ENCODE measurements at places on chromosomes 4 and X. TPM values are rescaled to one million over a fixed set of nuclear protein-coding genes. Genes with fewer than 3 reads are reported as not detected.

The EVC gene
- 1.5 TPM for total RNA-seq

DNA sequence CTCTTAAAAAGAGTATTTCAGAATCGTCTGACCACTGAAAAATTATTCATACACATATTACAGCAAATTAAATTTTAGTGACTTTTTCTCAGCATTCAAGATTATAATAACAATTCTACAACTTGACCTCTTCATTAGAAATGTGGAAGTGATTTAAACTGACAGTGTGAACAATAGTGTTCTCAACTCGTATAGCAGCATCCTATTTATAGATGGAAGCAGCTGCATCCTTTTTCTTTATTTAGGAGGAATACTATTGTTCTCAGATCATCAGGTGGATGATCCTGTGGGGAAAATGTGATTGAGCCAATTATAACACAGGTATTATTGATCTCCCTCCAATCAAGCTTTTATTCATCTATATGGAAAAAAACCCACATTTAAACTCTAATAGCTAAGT is 56.7 kb downstream of the RAPGEF2 start:
- no peaks in the 10 kb centered on the region for H3K27me3 ChIP-seq
- H3K27ac ChIP-seq: no peak overlapping the region
- H3K4me1 ChIP-seq: no peaks in the 10 kb centered on the region
- no peak overlapping the region for H3K4me3 ChIP-seq

The ZNF157 gene
- 1.6 TPM for total RNA-seq

- no peak for DNase-seq
- no peaks in the 10 kb centered on the region for H3K4me1 ChIP-seq
- no peak overlapping the region for H3K27ac ChIP-seq
- no peaks in the 10 kb centered on the region for H3K27me3 ChIP-seq
These were observed 444.7 kb downstream of the IQCM start for GRCh38 chr4:149370785-149371420.

- H3K4me3 ChIP-seq: no peak overlapping the region
- no peaks in the 10 kb centered on the region for H3K36me3 ChIP-seq
- H3K27ac ChIP-seq: no peak overlapping the region
- no peak for DNase-seq
- no peaks in the 10 kb centered on the region for H3K4me1 ChIP-seq
These were observed 12.2 kb upstream of the NUP54 start for GRCh38 chr4:76160355-76160754.

The CTAG2 gene
- total RNA-seq: not detected

The SPIN2A gene
- total RNA-seq: 2.0 TPM

- no peaks in the 10 kb centered on the region for H3K4me1 ChIP-seq
- DNase-seq: no peak
- no peaks in the 10 kb centered on the region for H3K27me3 ChIP-seq
- no peak overlapping the region for H3K27ac ChIP-seq
These were observed 473.3 kb upstream of the ADGRL3 start for GRCh38 chr4:60726779-60727178.

DNA sequence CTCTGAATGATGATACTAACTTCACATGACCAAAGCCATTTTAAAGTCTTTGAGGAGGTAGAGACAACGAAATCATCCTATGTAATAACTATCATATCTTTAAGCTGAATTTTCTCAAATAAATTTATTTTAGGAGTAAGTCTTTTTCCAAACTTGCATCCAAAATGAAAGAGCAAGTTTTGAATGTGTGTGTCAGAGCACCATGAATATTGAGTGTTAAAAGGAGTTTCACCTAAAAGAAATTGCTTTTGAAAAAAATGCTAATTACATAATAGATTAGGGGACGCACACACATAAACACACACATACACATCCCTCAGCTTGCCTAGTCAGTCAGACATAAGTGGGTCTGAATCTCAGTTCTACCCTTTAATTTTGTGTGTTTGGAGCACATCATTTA is 1.9 kb downstream of the ANK2 start:
- no peaks in the 10 kb centered on the region for H3K36me3 ChIP-seq
- no peaks in the 10 kb centered on the region for H3K27me3 ChIP-seq
- no peak overlapping the region for H3K4me3 ChIP-seq
- DNase-seq: no peak
